ENCODE measurements at places on chromosomes 2 and 18. TPM values are rescaled to one million over a fixed set of nuclear protein-coding genes. Genes with fewer than 3 reads are reported as not detected.

The ZC3H15 gene
- total RNA-seq = 43.7 TPM

The VAPA gene
- total RNA-seq = 157 TPM

The PARD6G gene
- 18.9 TPM for total RNA-seq

The PFN4 gene
- total RNA-seq = 1.9 TPM

DNA sequence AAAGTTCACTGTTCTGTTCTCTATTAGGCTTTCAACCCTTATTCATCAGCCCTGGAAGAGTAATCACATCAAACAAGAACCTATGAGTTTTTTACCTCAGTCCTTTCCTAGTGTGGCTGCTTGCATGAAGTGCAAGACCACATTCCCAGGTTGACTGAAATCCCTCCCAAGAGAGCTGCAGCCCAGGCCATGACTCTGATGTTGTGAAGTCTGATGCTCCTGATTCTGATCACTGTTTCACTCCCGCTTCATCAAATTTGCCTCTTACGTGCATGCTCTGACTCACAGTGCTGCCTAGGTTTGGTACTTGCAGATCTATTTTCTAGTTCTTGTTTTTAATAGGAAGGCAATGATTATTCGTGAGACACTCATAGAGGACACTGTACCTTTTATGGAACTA, 58.2 kb upstream of the DSEL start:
- no peak for DNase-seq
- no peaks in the 10 kb centered on the region for H3K36me3 ChIP-seq
- H3K4me3 ChIP-seq = no peak overlapping the region
- no peaks in the 10 kb centered on the region for H3K27me3 ChIP-seq
- H3K4me1 ChIP-seq = peaks cover 8% of the 10 kb centered on the region
- H3K27ac ChIP-seq = no peak overlapping the region

DNA sequence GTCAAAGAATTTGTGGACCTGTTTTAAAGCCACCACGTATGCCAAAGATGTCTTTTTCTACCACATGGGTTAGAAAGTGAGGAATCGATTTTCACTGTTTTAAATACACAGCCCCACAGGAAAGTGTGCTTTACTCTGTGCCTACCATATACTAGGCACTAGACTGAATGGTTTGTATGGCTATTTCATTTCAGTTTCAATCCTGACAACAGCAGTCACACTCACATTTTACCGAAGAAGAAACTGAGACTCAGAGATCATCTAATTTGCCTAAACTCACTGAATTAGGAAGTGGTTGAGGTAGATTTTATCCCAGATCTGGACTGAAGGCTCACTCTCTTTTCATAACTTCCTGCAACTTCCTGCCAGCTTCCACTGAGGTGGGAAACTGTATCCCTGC, 176.4 kb downstream of the ALK start:
- H3K4me1 ChIP-seq = peaks cover 5% of the 10 kb centered on the region
- no peaks in the 10 kb centered on the region for H3K27me3 ChIP-seq
- H3K36me3 ChIP-seq = no peaks in the 10 kb centered on the region
- H3K4me3 ChIP-seq = no peak overlapping the region

DNA sequence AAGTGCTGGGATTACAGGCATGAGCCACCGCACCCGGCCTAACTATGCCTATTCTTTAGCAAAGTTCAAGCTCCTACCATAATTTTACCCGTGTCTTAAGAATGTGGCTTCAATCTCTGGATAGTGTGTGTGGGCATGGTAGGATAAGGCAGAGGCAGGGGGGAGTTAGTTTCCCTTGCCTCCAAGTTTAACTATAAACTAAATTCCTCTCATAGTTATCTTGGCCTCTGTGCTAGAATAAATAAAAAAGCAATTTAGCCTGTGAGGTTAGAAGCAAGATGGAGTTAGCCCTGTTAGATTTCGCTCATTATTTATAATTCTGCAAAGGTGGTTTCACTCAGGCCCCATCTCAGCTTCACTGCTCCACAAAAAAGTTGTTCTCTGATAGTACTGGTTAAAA, 7.0 kb upstream of the FAM98A start:
- H3K4me3 ChIP-seq = no peak overlapping the region
- no peak for DNase-seq
- no peaks in the 10 kb centered on the region for H3K27me3 ChIP-seq
- peaks cover 9% of the 10 kb centered on the region for H3K4me1 ChIP-seq
- no peak overlapping the region for H3K27ac ChIP-seq

DNA sequence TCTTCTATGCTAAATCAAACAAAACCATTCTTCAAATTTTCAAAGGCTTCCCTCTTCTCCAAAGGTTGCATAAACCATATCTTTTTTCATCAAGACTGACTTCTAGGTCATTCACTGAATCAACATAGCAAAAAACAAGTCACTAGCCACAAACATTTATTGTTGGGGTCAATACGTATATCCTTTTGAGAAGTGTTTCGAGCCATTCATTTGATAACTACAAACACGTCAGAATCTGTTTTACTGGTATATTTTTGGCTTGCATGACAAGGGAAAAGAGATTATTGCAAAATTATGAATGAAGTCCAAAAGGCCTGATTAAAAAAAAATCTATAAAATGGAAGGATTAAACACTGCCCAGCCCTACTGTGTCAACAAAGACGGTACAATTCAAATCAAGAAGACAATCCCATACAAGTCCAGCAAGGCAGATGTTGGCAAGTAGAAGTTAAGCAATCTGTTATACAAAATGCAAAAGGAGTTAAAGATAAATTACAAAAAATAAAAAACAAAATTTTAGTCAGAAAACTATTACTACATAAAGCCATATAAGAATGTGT, 222.4 kb downstream of the SRBD1 start:
- H3K4me1 ChIP-seq = peaks cover 36% of the 10 kb centered on the region
- no peak overlapping the region for H3K27ac ChIP-seq
- no peak overlapping the region for H3K4me3 ChIP-seq
- peaks cover 17% of the 10 kb centered on the region for H3K36me3 ChIP-seq
- H3K27me3 ChIP-seq = no peaks in the 10 kb centered on the region

GRCh38 chr2:42367835-42368234, 6.8 kb upstream of the COX7A2L start:
- H3K36me3 ChIP-seq = no peaks in the 10 kb centered on the region
- DNase-seq = no peak
- H3K4me1 ChIP-seq = peaks cover 4% of the 10 kb centered on the region

DNA sequence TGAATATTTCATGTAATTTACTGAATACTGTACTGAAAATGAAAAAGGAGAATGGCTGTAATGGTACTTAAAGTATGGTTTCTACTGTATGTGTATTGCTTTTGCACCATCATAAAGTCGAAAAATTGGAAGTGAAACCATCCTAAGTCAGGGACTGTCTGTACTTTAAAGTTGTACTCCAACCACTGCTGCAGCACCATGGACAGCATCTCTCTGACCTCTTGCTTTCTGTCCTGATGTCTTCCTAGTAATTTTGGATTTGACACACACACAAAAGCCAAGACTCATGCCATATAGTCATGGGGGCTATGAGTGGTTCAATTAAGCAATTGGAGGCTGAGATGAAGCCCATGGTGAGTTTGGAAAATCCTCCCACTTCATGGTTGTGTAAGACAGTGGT, 256.3 kb upstream of the PKDCC start:
- no peak overlapping the region for H3K27ac ChIP-seq
- no peak overlapping the region for H3K4me3 ChIP-seq
- no peak for DNase-seq
- peaks cover 4% of the 10 kb centered on the region for H3K27me3 ChIP-seq
- no peaks in the 10 kb centered on the region for H3K36me3 ChIP-seq

GRCh38 chr2:29597035-29597434, 324.4 kb downstream of the ALK start:
- H3K36me3 ChIP-seq = no peaks in the 10 kb centered on the region
- H3K27ac ChIP-seq = no peak overlapping the region
- no peak for DNase-seq
- H3K27me3 ChIP-seq = no peaks in the 10 kb centered on the region

DNA sequence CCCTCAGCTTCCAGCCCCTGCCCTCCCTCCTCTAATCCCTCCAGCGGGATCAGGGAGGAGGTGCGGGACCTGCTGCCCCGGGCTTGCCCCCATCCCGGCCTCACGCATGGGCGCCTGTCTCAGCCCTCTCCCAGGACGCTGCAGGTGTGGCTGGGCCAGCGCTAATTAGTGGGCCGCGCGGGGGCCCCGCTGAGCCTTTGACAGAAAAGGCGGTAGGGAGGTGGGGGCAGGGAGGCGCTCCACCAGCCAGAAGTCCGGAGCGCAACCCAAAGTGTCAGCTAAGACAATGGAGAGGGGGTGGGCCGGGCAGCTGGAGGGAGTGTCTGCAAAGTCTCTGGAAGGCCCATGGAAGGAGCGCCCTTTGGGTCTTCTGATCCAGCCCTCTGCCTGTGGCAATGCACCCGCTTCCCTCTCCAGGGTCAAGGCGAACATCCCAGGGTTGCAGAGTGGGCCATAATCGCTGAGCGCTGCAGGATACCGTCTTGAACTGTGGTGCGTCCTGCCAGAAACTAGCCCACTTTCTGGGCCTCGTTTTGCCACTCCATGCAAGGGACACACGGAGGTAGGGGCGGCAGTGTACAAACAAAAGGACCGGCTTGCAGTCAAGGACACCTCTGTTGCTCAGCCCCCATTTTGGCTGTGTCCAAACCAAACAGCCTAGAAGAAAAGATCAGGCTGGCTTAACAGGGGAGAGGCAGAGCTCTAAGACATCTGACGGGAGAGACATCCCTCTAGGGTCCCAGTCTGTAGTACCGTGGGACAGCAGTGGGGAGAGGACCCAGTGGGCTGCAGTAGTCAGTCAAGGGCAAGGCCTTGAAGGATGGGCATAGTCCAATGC, 3.5 kb downstream of the ATP6V1B1 start:
- H3K27me3 ChIP-seq = no peaks in the 10 kb centered on the region
- H3K4me1 ChIP-seq = peaks cover 10% of the 10 kb centered on the region
- DNase-seq = peak; percentile 83
- no peaks in the 10 kb centered on the region for H3K36me3 ChIP-seq

DNA sequence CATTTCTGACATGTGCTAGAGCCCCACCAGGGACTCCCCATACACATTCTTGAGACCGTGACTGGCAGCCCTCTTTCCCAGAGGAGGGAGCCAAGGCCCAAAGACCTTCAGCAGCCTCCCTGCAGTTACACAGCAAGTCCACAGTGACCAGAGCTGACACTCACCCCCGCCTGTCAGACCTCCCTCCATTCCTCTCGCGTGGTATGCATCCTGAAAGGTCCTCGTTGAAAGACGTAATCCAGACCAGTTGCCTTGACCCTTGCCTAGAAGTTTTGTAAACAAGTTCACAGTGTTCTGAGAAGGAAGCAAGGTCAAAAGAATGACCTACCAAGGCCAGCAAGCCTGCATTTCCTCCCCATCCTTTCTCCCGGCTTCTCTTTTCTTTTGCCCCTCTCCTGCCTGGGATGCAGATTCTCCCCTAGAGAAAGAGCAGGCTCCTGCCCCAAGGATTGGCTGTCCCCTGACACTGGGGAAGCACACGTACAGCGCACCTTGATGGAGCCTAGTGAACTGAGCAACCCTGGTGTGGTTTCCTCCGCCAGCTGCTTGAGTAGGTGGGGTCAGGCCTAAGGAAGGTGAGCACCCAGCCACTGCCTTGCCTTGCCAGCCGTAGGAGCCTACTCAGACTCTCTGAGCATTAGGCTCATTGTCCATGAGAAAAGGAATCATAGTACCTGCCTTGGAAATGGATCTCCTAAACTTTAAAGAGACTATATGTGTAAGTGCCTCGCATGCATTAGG, 18.3 kb downstream of the TRIB2 start:
- H3K27ac ChIP-seq = peak overlapping the region; percentile 91
- H3K27me3 ChIP-seq = no peaks in the 10 kb centered on the region
- no peak for DNase-seq
- peaks cover 68% of the 10 kb centered on the region for H3K4me1 ChIP-seq

GRCh38 chr18:598124-598589, 1.4 kb downstream of the CLUL1 start:
- H3K36me3 ChIP-seq = no peaks in the 10 kb centered on the region
- DNase-seq = no peak
- H3K27me3 ChIP-seq = peaks cover 67% of the 10 kb centered on the region
- no peak overlapping the region for H3K27ac ChIP-seq
- peaks cover 12% of the 10 kb centered on the region for H3K4me1 ChIP-seq

DNA sequence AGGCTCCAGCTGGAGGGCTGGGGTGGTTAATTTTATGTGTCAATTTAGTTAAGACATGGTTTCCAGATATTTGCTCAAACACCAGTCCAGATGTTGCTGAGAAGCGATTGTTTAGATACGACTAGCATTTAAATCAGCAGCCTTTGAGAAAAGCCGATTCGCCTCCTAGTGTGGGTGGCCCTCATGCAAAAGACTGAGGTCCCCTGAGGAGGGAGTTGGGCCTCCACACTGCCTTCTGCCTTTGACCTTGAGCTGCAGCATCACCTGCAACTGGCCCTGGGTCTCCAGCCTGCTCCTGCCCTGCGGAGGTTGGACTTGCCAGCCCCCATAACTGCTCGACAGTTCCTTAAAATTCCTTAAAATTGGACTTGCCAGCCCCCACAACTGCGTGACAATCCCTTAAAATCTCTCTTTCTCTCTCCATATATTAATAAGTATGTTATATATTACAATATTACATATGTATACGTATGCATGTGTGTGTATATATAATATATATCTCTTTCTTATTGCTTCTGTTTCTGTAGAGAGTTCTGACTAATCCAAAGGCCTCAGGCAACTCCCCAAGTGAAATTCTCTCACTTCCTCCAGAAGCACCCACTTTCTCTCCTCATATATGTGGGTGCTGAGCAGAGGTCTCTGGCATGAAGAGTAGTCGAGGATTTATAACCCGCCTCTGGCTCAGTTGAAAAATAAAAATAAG, 14.4 kb downstream of the FBLN7 start:
- H3K4me3 ChIP-seq = no peak overlapping the region
- peak; percentile 56 for DNase-seq
- H3K36me3 ChIP-seq = peaks cover 1% of the 10 kb centered on the region
- no peak overlapping the region for H3K27ac ChIP-seq
- peaks cover 24% of the 10 kb centered on the region for H3K4me1 ChIP-seq
- H3K27me3 ChIP-seq = no peaks in the 10 kb centered on the region

GRCh38 chr2:173962031-173962430, 3.1 kb downstream of the SP3 start:
- peaks cover 14% of the 10 kb centered on the region for H3K36me3 ChIP-seq
- DNase-seq = no peak
- H3K4me3 ChIP-seq = peak overlapping the region; percentile 84
- H3K4me1 ChIP-seq = peaks cover 58% of the 10 kb centered on the region
- peak overlapping the region; percentile 91 for H3K27ac ChIP-seq

GRCh38 chr2:134217924-134218323, 35.9 kb upstream of the MGAT5 start:
- H3K27ac ChIP-seq = no peak overlapping the region
- no peaks in the 10 kb centered on the region for H3K36me3 ChIP-seq
- DNase-seq = no peak
- no peaks in the 10 kb centered on the region for H3K4me1 ChIP-seq
- H3K4me3 ChIP-seq = no peak overlapping the region
